RWPE2 (cell line): ENCODE measurements at places on chromosomes 13 and 19.

GRCh38 chr13:113001241-113002140 is 32.5 kb downstream of the MCF2L start:
- no peaks in the 10 kb centered on the region for H3K36me3 ChIP-seq
- no peak overlapping the region for H3K4me3 ChIP-seq
- H3K4me1 ChIP-seq = no peaks in the 10 kb centered on the region

DNA sequence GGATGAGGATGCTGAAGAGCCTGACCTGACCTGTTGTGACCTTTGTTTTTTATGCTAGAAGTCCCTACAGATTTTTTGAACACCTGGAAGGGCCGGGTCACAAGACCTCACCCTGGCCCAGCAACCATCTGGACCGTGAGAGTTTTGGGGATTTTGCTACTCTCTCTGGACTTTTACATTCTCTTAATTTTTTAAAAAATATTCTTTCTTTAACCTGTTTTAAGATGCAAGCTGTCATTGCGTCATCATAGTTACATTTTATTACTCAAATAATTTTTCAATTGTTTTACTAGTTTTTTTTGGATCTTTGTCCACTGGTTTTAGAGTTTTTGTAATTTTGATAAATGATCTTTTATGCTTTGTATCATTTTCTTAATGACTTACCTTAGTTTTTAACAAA is 7.5 kb downstream of the DKKL1 start:
- no peak overlapping the region for H3K4me3 ChIP-seq
- no peaks in the 10 kb centered on the region for H3K4me1 ChIP-seq
- no peak for DNase-seq
- H3K36me3 ChIP-seq = no peaks in the 10 kb centered on the region

- peak overlapping the region; percentile 93 for H3K27ac ChIP-seq
- H3K36me3 ChIP-seq = peaks cover 31% of the 10 kb centered on the region
- H3K27me3 ChIP-seq = no peaks in the 10 kb centered on the region
- no peak overlapping the region for H3K4me3 ChIP-seq
These were observed 64.2 kb downstream of the ARHGAP35 start for GRCh38 chr19:46924874-46925547.

- no peak overlapping the region for H3K4me3 ChIP-seq
- H3K36me3 ChIP-seq = no peaks in the 10 kb centered on the region
- no peak for DNase-seq
- peaks cover 34% of the 10 kb centered on the region for H3K4me1 ChIP-seq
- peak overlapping the region; percentile 92 for H3K27ac ChIP-seq
These were observed 173.1 kb upstream of the RFC3 start for GRCh38 chr13:33644581-33645543.

- no peaks in the 10 kb centered on the region for H3K4me1 ChIP-seq
- H3K27me3 ChIP-seq = no peaks in the 10 kb centered on the region
- H3K4me3 ChIP-seq = no peak overlapping the region
These were observed 42.8 kb upstream of the NDUFS7 start for GRCh38 chr19:1340681-1341469.

DNA sequence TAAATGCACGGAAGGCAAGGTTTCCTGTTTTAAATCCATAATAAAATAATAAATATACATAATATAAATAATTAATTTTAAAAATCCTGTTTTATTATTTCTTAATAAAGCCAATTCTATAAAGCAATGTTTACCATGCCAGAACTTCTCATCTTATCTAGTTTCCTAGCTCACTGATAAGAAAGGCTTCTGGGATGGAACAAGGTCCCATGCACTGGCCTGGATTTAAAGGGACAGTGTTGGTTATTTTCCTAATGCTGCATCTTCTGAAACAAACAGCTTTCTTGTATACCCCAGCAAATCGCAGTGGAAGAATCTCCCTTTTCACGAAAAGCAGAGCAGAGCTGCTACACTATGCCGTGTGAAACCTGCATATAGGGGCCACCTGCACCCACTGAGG is 68.8 kb downstream of the LNX2 start:
- peaks cover 18% of the 10 kb centered on the region for H3K4me1 ChIP-seq
- peaks cover 71% of the 10 kb centered on the region for H3K36me3 ChIP-seq
- DNase-seq = no peak
- H3K4me3 ChIP-seq = no peak overlapping the region

GRCh38 chr13:71274923-71275608 is 591.9 kb downstream of the DACH1 start:
- no peaks in the 10 kb centered on the region for H3K36me3 ChIP-seq
- H3K4me3 ChIP-seq = no peak overlapping the region
- H3K27ac ChIP-seq = no peak overlapping the region
- no peaks in the 10 kb centered on the region for H3K4me1 ChIP-seq
- no peak for DNase-seq
- no peaks in the 10 kb centered on the region for H3K27me3 ChIP-seq

DNA sequence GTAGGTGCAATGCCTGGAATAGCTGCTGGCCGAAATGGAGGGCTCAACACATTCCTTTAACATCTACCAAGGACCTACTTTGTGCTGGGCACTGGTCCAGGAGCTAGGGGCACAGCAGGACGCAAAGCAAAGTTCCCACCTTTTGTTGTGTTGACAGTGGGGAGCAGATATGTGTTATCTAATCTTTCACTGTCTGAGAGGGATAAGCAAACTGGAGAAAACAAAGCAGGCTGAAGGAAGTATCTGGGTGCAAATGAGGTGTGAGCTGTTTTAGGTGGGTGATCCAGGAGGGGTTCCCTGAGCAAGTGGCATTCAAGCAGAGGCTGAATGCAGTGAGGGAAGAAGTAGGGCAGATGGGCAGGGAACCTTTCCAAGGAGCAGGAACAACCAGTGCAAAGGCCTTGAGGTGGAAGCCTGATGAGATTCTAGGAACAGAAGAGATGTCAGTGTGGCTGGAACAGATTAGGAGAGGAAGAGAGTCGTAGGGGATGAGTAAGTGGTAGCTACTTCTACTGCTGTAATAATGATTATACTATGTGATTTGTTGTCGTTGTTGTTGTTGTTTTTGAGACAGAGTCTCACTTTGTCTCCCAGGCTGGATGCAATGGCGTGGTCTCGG is 2.2 kb upstream of the PLAUR start:
- peaks cover 13% of the 10 kb centered on the region for H3K4me1 ChIP-seq
- H3K27ac ChIP-seq = no peak overlapping the region
- no peaks in the 10 kb centered on the region for H3K27me3 ChIP-seq
- DNase-seq = no peak
- peaks cover 5% of the 10 kb centered on the region for H3K36me3 ChIP-seq

DNA sequence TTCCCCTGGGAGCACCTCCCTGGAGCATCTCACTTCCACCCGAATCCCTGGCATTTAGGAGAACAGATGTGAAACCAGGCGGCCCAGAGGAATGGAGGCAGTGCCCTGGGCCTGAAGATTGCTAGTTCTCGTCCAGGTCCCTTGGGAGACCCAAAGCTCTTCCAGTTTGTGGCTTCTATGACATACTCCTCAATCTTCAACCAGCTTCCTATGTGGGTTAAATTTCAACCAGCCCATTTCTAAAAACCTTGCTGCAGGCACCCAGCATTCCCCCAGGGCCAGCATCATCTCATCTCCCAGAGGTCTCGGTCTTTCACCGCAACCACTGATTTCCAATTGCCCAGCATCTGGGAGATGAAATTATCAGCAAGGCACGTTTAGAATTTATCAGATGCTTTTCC is 46.0 kb upstream of the STK24 start:
- H3K4me3 ChIP-seq = no peak overlapping the region
- H3K36me3 ChIP-seq = no peaks in the 10 kb centered on the region
- H3K27ac ChIP-seq = no peak overlapping the region
- H3K4me1 ChIP-seq = no peaks in the 10 kb centered on the region

- H3K27ac ChIP-seq = no peak overlapping the region
- no peaks in the 10 kb centered on the region for H3K27me3 ChIP-seq
These were observed 11.5 kb downstream of the GPR183 start for GRCh38 chr13:99295488-99296252.

DNA sequence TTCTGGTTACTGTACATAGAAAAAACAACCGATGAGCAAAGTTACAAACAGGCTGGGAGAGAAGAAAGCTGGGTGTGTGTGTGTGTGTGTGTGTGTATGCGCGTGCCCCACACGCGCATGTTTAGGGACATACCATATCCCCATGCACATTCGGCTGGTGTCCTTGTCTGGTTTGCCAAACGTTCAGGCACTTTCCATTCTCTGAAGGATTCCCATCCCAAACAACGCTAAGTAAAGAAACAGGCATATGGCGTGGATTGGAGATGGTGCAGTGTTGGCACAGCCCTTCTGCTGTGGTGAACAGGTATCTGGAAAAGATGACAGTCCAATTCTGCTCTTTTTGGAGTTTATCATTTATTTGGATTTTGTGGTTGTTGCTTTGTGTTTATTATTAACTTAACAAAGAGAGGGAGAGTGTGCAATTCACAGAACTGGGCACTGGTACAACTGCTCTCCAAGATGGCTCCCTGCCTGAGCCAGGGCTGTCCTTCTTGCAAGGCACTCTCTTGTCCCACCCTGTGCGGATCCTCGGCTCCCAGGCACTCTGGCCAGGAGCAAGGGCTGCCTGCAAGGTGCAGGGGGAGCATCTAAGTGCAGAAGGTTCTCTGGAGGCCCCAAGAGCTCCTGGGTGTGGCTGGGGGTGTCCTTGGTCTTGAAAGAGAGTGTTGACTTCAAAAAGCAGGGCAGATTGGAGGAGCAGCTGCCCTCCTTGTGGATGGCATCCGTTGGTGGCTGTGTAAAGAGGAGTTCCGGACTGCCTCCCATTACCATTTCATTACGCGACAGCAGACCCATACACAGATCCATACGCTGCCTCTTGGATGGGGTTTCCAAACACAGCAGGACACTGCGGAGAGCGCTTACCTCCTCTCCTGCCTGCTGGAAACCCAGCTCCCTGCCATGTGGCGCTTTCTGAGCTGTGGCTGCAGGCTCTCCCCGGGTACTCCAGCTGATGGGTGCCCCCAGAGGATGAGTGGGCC is 263.1 kb downstream of the ZNF536 start:
- H3K4me1 ChIP-seq = no peaks in the 10 kb centered on the region
- H3K36me3 ChIP-seq = no peaks in the 10 kb centered on the region
- H3K27me3 ChIP-seq = no peaks in the 10 kb centered on the region
- no peak overlapping the region for H3K4me3 ChIP-seq
- DNase-seq = no peak

GRCh38 chr13:74528734-74529513 is 394.7 kb upstream of the KLF12 start:
- H3K36me3 ChIP-seq = no peaks in the 10 kb centered on the region
- H3K27ac ChIP-seq = no peak overlapping the region
- DNase-seq = no peak
- no peak overlapping the region for H3K4me3 ChIP-seq
- H3K4me1 ChIP-seq = no peaks in the 10 kb centered on the region

- DNase-seq = no peak
- no peaks in the 10 kb centered on the region for H3K36me3 ChIP-seq
- H3K4me1 ChIP-seq = no peaks in the 10 kb centered on the region
- H3K27me3 ChIP-seq = no peaks in the 10 kb centered on the region
These were observed 636.2 kb downstream of the TBC1D4 start for GRCh38 chr13:74845806-74846205.

DNA sequence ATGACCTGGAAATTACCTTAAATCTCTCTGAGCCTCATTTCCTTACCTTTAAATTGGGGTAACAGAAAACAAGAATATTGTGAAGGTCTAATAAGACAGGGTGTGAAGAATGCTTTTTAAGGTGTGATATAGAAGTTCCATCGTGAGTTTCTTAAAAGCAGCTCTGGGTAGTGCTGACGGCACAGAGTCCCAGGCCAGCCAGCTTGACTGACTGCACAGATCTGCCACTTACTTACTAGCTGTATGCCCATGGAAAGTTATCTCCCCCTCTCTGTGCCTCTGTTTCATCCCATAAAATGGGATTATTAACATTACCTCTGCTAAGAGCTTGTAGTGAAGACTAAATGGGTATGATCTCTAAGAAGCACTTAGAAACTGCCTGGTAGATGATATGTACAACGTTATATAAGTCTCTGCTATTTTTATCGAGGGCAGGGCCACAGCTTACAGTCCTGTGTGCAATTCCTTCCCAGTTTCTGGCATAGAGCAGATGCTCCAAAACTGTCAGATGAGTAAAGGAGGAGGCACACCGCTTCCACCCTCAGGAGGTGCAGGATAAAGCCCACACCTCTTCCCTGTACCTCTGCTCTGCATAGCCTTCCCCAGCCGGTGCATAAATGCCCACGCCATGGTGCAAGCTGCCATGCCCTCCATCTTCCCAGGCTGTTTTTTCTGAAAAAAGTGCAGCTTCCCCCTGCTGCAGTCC is 99.6 kb downstream of the MBNL2 start:
- H3K36me3 ChIP-seq = no peaks in the 10 kb centered on the region
- DNase-seq = no peak
- H3K4me3 ChIP-seq = no peak overlapping the region
- H3K27ac ChIP-seq = no peak overlapping the region

- H3K4me1 ChIP-seq = no peaks in the 10 kb centered on the region
- H3K27me3 ChIP-seq = no peaks in the 10 kb centered on the region
- H3K27ac ChIP-seq = no peak overlapping the region
- H3K4me3 ChIP-seq = peak overlapping the region; percentile 57
These were observed 10.1 kb upstream of the INSL3 start for GRCh38 chr19:17831419-17831888.

DNA sequence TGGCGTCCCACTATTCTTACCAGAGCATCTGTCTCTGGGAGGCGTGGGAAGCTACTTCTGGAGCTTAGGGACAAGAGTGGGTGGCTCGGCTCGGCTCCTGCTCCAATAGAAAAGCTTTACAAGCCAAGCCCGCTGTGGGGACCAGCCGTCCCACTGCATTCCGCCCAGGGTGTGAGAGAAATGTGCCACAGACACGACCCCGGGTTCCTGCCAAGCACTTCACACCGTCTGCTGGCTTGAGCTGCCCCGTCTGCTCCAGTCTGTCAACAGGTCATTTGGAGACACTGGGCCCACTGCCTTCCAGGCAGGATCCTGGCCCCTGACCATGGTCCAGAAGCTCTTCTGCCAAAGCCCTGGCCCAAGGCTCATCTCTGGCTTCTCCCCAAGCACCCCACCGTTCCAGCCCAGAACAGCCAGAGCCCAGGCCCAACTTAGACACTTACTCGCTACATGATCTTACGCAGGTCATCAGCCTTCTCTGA is 6.5 kb upstream of the FKRP start:
- H3K27me3 ChIP-seq = no peaks in the 10 kb centered on the region
- no peaks in the 10 kb centered on the region for H3K4me1 ChIP-seq
- no peak for DNase-seq
- no peak overlapping the region for H3K4me3 ChIP-seq
- H3K36me3 ChIP-seq = peaks cover 80% of the 10 kb centered on the region
- H3K27ac ChIP-seq = no peak overlapping the region

DNA sequence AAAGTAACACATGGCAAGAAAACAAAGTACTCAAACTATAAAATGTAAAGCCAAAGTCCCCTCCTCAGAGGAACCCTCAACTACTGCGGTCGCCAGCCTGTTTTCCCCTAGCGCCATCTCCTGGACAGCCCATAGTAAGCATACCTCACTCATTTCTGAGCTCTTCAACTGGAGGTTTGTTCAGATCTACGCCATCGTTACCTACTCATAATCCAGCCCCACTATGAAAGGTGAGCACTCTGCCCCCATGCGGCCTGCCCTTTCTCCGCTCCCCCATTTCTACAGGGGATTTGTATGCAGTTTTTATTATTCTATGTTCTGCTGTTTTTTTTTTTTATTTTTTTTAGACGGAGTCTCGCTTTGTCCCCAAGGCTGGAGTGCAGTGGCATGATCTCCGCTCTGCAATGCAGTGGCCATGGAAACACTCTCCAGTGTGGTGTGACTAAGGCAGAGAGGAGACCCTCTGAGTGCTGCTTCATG is 26.2 kb downstream of the OPA3 start:
- DNase-seq = no peak
- no peak overlapping the region for H3K27ac ChIP-seq
- no peak overlapping the region for H3K4me3 ChIP-seq
- 0 out of 2 replicates have a peak, but pooled peaks cover 4% of the 10 kb centered on the region for H3K36me3 ChIP-seq
- no peaks in the 10 kb centered on the region for H3K27me3 ChIP-seq
- H3K4me1 ChIP-seq = peaks cover 6% of the 10 kb centered on the region

- H3K4me1 ChIP-seq = no peaks in the 10 kb centered on the region
- H3K27ac ChIP-seq = no peak overlapping the region
- no peaks in the 10 kb centered on the region for H3K36me3 ChIP-seq
- no peak for DNase-seq
These were observed 627.7 kb downstream of the FGF9 start for GRCh38 chr13:22298530-22298929.
